ENCODE measurements at places on chromosomes 5 and 9.

GRCh38 chr9:127698985-127699670 is 7.7 kb upstream of the CFAP157 start:
- DNase-seq: no peak

DNA sequence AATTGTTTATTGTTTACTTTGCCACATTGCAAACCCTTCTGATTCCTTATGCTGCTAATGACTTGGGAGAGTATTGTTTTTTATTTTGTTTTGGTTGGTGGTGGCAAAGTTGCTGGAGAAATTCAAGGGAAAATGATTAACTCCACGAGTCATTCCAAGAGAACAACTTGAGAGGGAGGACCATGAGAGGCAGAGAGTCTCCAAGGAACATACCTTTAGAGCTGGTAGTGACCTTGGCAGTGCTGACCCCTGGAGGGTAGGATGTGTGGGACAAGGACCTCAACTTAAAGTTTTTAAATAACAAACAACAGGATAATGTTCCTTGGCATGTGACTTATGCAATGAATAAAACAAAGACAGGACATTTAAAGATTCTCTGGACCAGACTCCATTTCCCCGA is 139.7 kb downstream of the LRRC70 start:
- no peak for DNase-seq

- peak; percentile 20 for DNase-seq
These were observed 10.1 kb downstream of the TRIO start for GRCh38 chr5:14153071-14153864.

GRCh38 chr9:91740701-91741100 is 209.3 kb downstream of the ROR2 start:
- DNase-seq: no peak

GRCh38 chr5:181242031-181242451 is 1.7 kb downstream of the RACK1 start:
- DNase-seq: no peak

DNA sequence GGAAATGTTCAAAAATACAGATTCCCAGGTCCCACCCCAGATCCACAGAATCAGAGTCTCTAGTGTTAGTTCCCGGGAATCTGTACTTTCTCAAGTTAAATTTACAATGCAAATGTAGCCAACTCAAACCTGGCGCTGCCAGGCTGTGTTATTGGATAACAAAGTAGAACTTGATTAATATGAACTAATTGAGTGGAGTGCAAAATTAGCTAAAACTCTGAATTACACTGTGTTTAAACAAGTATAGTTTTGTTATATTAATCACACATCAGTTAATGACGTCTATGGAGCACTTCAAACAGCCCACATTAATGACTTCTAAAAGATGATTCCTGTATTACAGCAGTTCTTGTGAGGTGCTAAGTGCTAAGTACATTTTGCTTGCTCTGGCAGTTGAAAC is 32.4 kb upstream of the CYFIP2 start:
- no peak for DNase-seq

GRCh38 chr5:144315994-144316634 is 145.4 kb downstream of the KCTD16 start:
- DNase-seq: no peak

GRCh38 chr5:9558319-9558965 is 12.6 kb upstream of the SEMA5A start:
- DNase-seq: no peak

GRCh38 chr5:120465436-120465961 is 1.4 kb downstream of the PRR16 start:
- DNase-seq: peak; percentile 54

- DNase-seq: no peak
These were observed 20.5 kb downstream of the SEMA4D start for GRCh38 chr9:89477384-89477783.

GRCh38 chr9:5577225-5577624 is 51.7 kb upstream of the RIC1 start:
- no peak for DNase-seq

DNA sequence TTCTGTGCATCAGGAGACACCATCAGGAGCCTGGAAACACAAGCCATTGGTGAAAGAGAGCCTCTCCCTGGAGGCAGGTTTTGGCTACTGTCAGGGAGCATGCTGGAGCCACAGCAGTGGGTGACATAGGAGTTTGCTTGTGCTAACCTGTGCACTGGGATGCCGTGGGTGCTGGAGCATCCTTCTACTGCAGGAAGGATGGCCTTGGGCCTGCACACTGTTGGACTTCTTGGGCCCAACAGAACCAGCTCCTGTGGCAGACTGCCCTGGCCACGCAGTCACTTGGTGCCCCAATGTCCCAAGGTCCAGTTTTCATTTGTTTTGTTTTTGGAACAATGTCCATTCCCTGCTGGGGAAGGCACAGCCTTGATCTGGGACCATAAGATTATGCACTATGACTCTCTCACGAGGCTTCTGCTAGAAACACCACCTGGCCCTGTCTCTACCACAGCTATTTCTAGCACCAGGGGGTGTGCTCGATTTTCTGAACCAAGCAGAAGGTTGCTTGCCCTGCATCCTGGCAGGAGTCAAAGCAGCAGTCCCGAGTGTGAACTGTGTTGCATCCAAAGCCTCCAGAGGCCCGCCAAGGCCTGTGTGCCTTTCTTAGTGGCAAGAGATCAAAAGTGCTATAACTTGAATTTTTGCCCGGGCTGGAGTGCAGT is 5.5 kb upstream of the LTC4S start:
- DNase-seq: no peak

DNA sequence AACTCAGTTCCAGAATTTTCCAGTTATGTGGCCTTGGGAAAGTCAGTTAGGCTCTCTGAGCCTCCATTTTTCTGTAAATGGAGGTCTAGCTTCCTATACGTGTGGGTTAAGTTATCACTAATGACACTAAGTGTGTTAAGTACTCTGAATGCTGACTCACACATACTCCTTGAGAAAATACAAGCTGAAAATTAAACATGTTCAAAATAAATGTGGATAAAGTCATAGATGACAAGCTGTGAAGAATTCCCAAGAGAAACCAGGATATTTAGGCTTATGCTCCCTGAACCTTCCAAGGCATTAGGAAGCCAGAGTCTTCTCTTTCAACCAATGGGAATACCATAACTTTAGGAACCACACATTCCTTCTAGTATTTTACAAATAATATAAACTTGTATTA is 58.1 kb downstream of the ABCA1 start:
- DNase-seq: no peak

- DNase-seq: no peak
These were observed 1726.5 kb downstream of the MAT2B start for GRCh38 chr5:165231821-165232508.

DNA sequence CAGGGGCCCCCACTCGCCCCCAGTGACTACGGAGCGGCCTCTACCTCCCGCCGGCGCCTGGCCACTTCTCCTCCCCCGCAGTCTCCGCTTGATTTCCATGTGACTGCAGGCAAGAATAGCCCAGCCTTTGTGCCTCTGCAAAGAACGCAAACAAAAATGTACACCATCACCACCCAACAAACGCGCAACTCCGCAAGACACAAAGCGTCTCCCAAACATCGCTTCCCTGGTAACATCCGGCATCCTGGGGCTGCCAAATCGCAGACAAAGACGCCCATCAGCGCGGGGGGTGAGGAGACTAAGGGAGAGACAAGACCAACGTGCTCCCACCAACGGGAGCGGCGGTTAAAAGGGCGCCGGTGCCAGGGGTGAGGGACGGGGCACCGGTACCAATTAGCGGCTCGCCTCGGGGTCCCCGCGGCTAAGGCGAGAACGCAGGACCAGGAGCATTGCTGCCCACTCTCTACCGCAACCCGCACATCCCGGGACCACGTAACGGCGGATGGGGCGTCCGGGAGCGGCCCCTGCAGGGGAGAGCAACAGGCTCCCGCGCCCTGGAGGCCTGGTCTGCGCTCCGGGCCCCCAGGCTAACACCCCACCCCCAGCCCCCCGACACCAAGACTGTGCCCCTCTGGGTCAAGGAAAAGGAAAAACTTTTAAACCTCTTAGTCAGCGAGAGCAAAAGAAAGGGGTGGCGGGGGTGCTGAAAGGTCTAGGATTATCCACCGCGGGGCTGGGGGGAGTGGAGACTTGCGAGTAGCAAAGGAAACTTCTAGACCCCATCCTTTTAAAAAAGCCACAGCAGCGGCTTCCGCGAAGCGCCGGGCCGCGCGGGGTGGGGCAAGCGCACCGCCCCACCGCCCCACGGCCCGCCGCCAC is 885 bp downstream of the MPDZ start:
- no peak for DNase-seq

GRCh38 chr5:83107692-83108420 is 30.5 kb downstream of the XRCC4 start:
- no peak for DNase-seq

- DNase-seq: peak; percentile 65
These were observed 87.8 kb downstream of the RAI14 start for GRCh38 chr5:34743878-34744277.

DNA sequence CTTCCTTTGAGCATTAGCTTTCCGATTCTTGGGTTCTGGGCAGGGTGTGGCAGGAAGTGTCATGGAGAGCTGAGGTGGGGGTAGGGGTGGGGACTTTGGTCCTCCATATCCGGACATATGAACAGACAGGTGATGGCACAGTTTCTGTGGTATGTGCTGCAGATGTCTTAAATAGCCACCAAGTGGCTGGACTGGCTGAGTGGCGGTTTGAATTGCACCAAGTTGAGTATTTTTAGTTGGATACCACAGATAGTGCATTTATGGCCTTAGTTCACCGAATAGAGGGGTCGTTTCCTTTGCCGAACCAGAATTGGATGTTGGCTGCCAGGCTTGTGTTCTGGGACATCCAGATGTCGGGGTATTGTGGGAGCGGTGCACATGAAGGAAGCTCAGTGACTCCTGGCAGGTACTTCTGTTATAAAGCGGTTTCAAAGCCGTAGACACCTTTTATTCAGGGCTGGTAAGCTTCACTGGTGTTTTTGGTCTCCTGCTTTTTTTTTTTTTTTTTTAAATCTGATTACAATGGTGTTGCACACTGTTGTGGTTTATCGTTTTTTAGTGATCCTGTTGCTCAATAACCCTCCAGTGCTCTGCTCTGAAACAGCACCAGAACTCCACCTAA is 15.1 kb upstream of the TNFAIP8 start:
- DNase-seq: no peak

GRCh38 chr9:126883636-126884035 is 23.2 kb downstream of the ZBTB34 start:
- DNase-seq: no peak

GRCh38 chr5:91223886-91224285 is 159.2 kb downstream of the ARRDC3 start:
- DNase-seq: no peak

DNA sequence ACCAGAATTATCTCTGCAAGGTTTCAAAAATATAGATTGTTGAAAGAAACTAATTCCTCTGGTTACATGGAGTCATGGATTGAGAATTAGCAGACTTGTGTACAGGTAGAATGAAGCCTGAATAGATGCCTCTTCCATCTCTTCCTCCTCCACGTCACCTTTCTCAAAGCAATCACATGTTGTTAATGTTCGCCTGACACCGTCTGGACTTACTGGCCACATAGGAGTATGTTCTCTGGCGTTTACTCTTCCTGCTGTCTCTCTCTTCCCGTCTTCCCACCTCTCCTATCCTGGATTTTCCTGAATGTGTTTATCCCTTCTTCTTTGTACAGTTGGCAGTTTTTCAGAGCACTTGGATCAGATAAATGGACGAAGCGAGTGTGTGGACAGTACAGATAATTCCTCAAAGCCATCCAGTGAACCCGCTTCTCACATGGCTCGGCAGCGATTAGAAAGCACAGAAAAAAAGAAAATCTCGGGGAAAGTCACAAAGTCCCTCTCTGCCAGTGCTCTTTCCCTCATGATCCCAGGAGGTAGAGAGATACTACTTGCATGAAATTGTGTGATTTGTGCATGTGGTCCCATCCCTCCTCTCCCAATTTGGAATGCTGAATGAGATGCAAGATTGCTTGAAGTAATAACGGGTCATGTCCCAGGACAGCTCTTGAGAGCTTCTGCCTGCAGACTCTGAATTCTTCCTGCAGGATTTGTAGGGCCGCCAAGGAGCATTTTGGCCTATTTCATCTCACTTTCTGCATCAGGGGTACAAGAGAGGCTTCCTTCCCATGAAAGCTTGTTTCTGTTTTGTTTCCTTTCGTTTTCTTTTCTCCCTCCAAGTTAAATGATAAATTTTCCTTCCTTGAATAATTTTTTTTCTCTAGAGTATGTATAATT is 47.3 kb downstream of the CD180 start:
- no peak for DNase-seq

DNA sequence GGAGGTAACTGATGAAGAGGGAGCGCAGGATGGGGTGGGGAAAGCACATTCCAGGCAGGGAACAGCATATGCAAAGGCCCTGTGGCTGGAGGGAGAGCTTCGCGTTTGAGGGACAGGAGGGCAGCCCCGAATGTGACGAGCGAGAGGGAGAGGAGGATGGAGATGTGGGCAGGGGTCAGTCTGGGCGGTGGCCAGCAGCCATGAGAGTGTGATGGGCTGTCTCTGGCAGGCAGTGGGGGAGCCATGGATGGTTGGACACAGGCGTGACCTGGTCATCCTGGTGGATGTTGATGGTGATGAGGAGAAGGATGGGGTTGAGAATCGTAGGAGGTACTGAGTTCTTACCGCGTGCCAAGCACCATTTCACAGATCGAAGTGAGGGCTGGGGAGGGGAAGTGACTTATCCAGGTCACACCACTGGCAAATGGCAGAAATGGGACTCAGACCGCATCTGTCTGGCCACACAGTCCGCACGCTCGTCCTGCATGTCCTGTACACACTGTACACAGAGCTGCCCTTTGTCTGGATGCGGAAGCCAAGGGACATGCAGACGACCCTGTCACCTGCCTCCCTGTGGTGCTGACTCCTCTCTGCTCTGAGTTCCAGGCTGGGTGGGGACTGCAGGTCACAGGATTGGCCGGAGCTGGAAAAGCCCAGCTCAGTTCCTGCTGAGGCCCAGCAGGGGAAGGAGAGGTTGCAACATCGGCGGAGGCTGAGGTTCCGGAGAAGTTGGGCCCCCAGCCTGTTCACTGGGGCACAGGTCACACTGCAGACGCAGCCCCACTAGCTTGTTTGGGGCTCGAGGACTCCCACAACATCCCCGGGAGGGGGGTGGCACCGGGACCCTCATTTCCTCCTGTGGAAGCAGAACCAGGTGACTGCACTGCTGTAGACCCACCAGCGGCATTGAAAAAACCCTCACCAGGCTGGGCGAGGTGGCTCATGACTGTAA is 165.6 kb upstream of the IER5L start:
- no peak for DNase-seq

DNA sequence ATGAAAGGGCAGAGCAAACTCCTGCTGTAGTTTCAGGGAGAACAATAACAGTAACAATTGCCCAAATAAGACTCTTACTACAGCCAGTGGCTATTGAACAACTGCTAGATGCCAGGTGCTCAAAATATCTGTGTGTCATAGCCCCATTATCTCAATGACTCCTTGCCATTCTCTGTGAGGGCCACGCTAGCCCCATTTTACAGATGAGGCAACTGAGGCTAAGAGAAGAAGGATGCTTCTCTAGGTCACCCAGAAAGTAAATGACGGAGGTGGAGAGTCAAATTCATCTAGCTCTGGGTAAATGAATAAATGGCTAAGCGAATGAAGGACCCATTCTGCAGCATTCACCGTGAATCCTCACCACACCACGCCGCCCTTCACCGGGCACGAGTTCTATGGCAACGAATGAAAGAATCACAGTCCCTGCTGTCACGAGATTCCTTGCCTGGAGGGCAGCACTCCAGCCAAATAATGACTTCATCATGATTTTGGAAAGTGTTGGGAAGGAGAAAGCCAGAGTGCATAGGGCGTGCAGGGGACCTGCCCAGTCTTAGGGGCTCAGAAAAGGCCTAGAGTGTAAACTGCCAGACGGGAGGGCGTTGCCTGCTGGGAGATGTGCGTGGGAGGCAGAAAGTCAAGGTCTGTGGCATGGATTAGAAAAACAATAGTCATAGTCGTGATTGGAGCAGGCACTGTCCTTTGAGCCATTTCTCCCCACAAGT is 147.2 kb downstream of the C9orf50 start:
- DNase-seq: no peak
